ENCODE measurements at places on chromosomes 7 and 10. TPM values are rescaled to one million over a fixed set of nuclear protein-coding genes. Genes with fewer than 3 reads are reported as not detected.

DNA sequence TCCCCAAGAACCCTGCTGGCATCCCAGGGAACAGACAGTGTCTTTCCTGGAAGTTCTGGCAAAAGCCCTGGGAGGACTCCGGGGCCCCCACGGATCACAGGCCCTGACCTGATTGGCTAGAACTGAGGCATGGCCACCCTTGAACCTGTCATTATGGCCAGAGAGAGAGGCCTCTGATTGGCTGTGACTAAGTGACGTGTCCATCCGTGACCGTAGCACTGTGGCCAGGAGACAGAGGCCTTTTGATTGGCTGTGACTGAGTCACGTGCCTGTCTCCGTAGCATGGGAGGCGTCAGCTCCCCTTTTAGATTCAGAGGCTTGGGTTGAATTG lies 163.8 kb downstream of the RGS10 start:
- peaks cover 5% of the 10 kb centered on the region for H3K36me3 ChIP-seq
- H3K27me3 ChIP-seq: no peaks in the 10 kb centered on the region
- DNase-seq: no peak
- no peaks in the 10 kb centered on the region for H3K4me1 ChIP-seq
- no peak overlapping the region for H3K4me3 ChIP-seq

DNA sequence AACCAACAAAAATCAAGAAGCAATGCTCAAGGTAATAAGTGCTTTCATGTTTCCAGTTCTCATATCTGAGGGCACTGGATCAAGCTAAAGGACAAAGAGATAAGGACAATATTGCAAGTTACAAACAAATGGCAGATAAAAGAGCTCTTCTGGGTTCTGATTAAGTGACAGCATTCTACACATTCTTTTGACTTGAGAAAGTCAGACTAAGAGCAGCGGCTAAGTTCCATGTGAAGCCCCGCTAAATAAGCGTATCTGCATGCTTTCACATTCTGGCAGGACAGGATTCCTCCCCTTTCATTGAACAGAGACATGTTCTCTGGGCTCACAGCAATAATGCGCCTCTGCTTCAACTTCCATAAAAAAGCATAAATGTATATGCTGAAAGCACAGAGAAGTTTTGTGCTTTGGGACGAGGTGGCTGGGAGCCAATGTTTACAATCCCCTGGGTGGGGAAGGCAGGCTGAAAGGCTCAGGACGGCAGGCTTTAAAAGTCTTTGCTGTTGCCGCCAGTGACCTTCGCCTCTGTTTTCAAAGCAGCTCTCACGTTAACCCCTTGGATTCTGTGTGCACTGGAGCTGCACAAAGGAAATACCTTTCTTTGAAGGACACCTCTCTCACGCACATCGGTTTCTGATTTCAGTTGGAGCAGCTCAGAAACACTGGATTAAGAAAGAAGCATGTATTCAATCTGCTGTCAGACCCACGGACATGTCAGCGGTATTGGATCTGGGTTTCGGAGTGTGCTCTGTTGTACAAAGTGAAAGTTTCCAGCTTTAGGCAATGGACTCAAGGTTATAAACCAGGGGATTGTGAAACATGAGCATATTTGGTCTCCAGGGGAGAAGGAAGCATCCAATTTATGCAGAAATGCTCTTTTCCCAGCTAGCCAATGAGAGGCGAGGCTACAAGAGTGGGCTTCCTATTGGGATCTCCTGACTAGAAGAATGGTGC lies 105.4 kb upstream of the FAM133B start:
- H3K27me3 ChIP-seq: no peaks in the 10 kb centered on the region
- DNase-seq: peak; percentile 97
- peak overlapping the region; percentile 90 for H3K27ac ChIP-seq
- peak overlapping the region; percentile 64 for H3K4me3 ChIP-seq
- H3K36me3 ChIP-seq: no peaks in the 10 kb centered on the region

DNA sequence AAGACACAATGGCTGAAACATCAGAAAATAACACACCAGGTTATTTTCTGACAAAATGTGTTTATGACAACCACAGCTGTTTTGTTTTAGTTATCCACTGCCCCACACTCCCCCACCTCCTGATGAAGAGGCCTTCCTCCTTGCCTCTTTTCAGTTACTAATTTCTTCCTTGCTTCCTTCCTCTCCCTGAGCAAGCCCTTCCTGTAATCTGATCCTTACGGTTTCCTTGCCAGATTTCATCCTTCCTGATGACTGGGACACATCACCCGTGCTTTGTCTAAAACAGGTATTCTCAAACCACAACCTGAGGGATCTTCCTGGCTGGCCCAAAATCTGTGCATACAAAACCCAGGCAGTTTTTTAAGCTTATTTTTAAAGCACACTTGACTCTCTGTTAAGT lies 39.4 kb downstream of the CHST15 start:
- no peak overlapping the region for H3K27ac ChIP-seq
- DNase-seq: no peak
- H3K27me3 ChIP-seq: no peaks in the 10 kb centered on the region
- no peaks in the 10 kb centered on the region for H3K36me3 ChIP-seq

GRCh38 chr10:43395571-43396060 lies 13.4 kb downstream of the HNRNPF start:
- H3K27me3 ChIP-seq: no peaks in the 10 kb centered on the region
- H3K4me3 ChIP-seq: peak overlapping the region; percentile 47
- peak; percentile 36 for DNase-seq
- H3K4me1 ChIP-seq: peaks cover 14% of the 10 kb centered on the region
- H3K27ac ChIP-seq: peak overlapping the region; percentile 77

GRCh38 chr7:117218700-117219099 lies 104.2 kb downstream of the WNT2 start:
- no peak for DNase-seq
- no peaks in the 10 kb centered on the region for H3K4me1 ChIP-seq
- H3K27ac ChIP-seq: no peak overlapping the region
- H3K4me3 ChIP-seq: no peak overlapping the region

GRCh38 chr10:130471486-130471885 lies 335.3 kb downstream of the GLRX3 start:
- H3K4me1 ChIP-seq: no peaks in the 10 kb centered on the region
- no peak for DNase-seq
- H3K27ac ChIP-seq: no peak overlapping the region
- H3K27me3 ChIP-seq: peaks cover 3% of the 10 kb centered on the region
- H3K36me3 ChIP-seq: no peaks in the 10 kb centered on the region

- no peak for DNase-seq
- peaks cover 3% of the 10 kb centered on the region for H3K27me3 ChIP-seq
- H3K36me3 ChIP-seq: no peaks in the 10 kb centered on the region
- no peak overlapping the region for H3K27ac ChIP-seq
Observed at GRCh38 chr7:78017591-78018100, 219.1 kb downstream of the PHTF2 start.

DNA sequence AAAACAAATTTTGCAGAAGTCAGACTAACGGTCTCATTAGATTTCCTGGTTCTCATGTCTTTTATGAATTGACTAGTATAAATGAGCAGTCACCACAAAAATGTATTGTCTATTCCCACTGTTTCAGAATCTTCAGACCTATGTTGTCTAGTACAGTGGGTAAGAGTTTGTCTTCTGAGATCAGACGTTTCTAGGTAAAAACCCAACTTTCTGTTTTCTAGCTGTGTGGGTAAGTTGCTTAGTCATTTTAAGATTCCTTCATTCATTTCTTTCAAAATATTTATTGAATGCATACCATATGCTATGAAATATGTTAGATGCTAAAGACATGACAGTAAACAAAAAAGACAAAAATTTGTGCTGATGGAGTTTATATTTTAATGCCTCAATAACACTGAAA lies 156.3 kb downstream of the POLR1F start:
- no peak overlapping the region for H3K4me3 ChIP-seq
- no peaks in the 10 kb centered on the region for H3K4me1 ChIP-seq
- H3K36me3 ChIP-seq: no peaks in the 10 kb centered on the region
- no peak for DNase-seq
- H3K27me3 ChIP-seq: no peaks in the 10 kb centered on the region

- peaks cover 79% of the 10 kb centered on the region for H3K27me3 ChIP-seq
- H3K4me3 ChIP-seq: no peak overlapping the region
- H3K4me1 ChIP-seq: peaks cover 24% of the 10 kb centered on the region
- no peaks in the 10 kb centered on the region for H3K36me3 ChIP-seq
- H3K27ac ChIP-seq: no peak overlapping the region
- no peak for DNase-seq
Observed at GRCh38 chr10:8045726-8046494, 8.6 kb upstream of the GATA3 start.

DNA sequence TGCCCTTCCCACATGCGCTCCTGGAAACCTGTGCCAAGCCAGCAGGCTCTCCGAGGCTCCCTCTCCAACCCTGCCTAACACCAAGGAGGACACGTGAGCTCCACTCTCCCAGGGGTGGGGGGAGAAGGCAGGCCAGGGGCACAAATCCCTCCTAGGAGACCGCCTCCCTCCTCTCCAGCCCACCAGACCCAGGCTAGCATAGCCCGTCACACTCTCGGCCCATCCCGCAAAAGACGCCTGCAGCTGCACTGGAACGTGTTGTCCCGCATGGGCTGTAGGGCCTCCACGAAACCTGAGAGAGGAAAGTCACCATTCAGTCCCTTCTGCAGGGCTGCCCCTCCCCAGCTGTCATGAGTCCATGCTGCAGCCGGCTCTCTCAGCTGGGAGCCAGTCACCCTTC lies 126.3 kb downstream of the MAD1L1 start:
- no peak overlapping the region for H3K27ac ChIP-seq
- DNase-seq: no peak
- H3K27me3 ChIP-seq: no peaks in the 10 kb centered on the region

DNA sequence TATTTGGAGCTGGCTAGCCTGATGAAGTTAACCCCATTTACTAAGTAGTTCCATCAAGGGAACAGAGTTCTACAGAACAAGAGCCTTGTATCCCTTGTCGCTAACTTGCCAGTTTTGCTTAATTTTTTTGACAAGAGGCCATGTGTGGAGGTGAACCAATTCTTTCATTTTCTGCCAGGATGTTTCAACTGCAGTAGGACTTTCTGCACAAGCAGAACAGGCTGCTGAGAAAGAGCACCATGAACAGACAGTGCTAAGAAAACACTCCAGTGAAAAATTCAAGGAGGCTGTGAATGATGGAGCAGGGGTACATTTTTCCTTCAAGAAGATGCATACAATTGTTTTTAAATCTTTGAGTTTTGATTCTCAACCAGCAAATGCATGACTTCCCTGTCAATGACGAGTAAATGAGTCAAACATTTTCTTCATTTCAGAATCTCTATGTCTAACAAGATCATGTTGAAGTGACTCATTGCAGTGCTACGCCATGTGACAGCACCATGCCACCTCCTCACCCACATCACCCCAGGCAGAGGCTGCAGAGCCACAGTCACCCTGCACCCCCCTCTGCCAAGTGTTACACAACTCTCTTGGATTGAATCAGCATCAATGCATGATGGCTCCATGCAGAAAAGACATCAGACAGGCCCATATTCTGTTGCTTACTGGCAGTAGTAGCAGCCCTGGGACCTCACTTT lies 193.1 kb downstream of the COBL start:
- peak overlapping the region; percentile 40 for H3K27ac ChIP-seq
- H3K4me3 ChIP-seq: no peak overlapping the region
- peaks cover 4% of the 10 kb centered on the region for H3K4me1 ChIP-seq
- H3K36me3 ChIP-seq: no peaks in the 10 kb centered on the region
- DNase-seq: no peak
- no peaks in the 10 kb centered on the region for H3K27me3 ChIP-seq

DNA sequence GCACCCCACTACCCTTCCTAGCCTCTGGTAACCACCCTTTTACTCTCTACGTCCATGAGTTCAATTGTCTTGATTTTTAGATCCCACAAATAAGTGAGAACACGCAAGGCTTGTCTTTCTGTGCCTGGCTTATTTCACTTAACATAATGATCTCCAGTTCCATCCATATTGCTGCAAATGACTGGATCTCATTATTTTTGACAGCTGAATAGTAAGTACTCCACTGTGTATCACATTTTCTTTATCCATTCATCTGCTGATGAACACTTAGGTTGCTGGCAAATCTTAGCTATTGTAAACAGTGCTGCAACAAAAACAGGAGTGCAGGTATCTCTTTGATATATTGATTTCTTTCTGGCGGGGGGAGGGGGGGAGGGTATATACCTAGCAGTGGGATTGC lies 106.2 kb downstream of the ZFAND4 start:
- no peaks in the 10 kb centered on the region for H3K27me3 ChIP-seq
- no peaks in the 10 kb centered on the region for H3K4me1 ChIP-seq
- no peak overlapping the region for H3K4me3 ChIP-seq
- no peak overlapping the region for H3K27ac ChIP-seq
- H3K36me3 ChIP-seq: no peaks in the 10 kb centered on the region

DNA sequence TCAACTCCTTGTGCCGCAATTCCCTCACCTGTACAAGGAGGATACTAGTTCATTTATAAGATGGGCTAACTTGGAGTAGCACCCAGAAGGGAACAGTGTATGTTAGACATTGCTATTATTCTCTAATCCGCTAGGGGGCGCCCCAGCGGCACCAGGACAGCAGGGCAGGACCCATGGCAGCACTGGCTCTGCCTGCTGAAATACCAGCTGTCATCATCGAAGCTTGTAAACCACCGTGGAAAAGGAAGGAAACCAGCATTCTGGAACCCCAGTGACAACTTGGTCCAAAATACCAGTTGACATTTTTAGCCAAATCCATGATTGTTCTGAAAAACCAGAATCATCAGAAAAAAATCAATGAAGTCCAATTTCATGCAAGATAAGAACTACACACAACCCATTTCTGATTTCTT lies 134.4 kb downstream of the ITGA8 start:
- no peaks in the 10 kb centered on the region for H3K36me3 ChIP-seq
- H3K4me3 ChIP-seq: no peak overlapping the region
- peaks cover 18% of the 10 kb centered on the region for H3K4me1 ChIP-seq

- no peaks in the 10 kb centered on the region for H3K36me3 ChIP-seq
- H3K27ac ChIP-seq: no peak overlapping the region
- H3K4me1 ChIP-seq: peaks cover 8% of the 10 kb centered on the region
- DNase-seq: peak; percentile 63
- no peak overlapping the region for H3K4me3 ChIP-seq
- H3K27me3 ChIP-seq: peaks cover 9% of the 10 kb centered on the region
Observed at GRCh38 chr7:2477447-2478398, 1.5 kb upstream of the GRIFIN start.

- no peak for DNase-seq
- peaks cover 5% of the 10 kb centered on the region for H3K4me1 ChIP-seq
- no peak overlapping the region for H3K4me3 ChIP-seq
- no peaks in the 10 kb centered on the region for H3K36me3 ChIP-seq
- H3K27ac ChIP-seq: no peak overlapping the region
Observed at GRCh38 chr10:133534417-133534816, 7.3 kb downstream of the CYP2E1 start.

The TUBB8 gene
- total RNA-seq: 0.15 TPM

The PPP1R3C gene
- total RNA-seq: 17.9 TPM

The AFAP1L2 gene
- 6.1 TPM for total RNA-seq

The LBX1 gene
- total RNA-seq: not detected

The RASA4B gene
- 9.7 TPM for total RNA-seq

The BMPER gene
- total RNA-seq: 51.0 TPM

The CWF19L1 gene
- total RNA-seq: 30.0 TPM

The KLF14 gene
- 0.31 TPM for total RNA-seq
